ENCODE measurements at places on chromosomes 2 and 18.
A peak's percentile ranks its signal among the peaks of the same experiment; 100 is the strongest.

GRCh38 chr2:177353187-177353478 lies 39.4 kb upstream of the AGPS start:
- DNase-seq = no peak

GRCh38 chr2:197669077-197669476 lies 6.3 kb downstream of the RFTN2 start:
- no peak for DNase-seq

- DNase-seq = peak; percentile 25
These were observed 16.2 kb upstream of the MAPRE2 start for GRCh38 chr18:35024965-35025364.

DNA sequence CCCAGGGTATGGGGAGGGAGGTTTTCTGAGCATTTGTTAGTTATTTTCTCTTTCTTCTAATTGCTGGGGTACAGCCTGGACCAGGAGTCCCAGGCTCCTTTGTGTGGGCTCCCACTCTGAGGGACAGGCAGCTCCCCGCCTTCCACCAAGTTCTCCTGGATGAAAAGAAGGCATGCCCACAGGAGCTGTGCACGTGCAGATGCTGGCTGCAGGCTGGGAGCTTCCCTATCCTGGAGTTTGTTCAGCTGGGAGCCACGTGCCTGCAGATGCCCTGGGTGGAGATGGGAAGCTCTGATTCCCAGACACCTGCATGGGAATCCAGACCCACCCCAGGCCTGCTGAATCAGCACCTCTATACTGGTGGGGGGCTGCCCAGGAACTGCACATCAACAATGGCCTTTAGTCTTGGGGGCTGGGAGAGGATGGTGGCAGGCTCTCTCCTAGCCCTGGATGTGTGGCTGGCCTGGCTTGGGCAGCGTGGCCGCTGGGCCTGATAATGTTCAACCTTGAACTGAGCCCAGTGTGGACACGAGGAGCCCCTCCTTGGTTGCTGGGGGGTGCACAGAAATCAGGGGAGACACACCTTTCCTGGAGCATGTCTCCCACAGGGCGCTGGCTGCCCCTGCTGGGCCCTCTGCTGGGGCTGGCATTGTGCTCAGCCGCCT lies 233.6 kb upstream of the HS6ST1 start:
- DNase-seq = no peak

- no peak for DNase-seq
These were observed 151.4 kb downstream of the ETAA1 start for GRCh38 chr2:67548317-67549201.

DNA sequence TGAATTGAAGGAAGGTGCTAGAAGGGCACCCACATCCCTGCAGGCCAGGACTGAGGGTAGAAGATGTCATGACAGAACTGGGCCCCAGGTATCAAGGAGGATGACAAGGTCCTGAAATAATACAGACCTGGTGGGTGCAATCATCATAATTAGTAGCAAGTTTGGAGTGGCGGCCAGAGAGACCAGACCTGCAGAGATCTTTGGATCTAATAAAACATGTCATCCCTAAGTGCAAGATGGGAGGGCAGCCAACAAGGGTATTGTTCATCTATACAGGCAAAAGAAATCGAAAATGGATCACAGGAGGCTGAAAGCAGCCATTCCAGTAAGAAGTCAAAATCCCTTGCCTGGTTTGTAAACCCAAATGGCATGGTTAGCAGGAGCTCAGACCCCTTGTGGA lies 111.3 kb upstream of the BOD1L2 start:
- no peak for DNase-seq

DNA sequence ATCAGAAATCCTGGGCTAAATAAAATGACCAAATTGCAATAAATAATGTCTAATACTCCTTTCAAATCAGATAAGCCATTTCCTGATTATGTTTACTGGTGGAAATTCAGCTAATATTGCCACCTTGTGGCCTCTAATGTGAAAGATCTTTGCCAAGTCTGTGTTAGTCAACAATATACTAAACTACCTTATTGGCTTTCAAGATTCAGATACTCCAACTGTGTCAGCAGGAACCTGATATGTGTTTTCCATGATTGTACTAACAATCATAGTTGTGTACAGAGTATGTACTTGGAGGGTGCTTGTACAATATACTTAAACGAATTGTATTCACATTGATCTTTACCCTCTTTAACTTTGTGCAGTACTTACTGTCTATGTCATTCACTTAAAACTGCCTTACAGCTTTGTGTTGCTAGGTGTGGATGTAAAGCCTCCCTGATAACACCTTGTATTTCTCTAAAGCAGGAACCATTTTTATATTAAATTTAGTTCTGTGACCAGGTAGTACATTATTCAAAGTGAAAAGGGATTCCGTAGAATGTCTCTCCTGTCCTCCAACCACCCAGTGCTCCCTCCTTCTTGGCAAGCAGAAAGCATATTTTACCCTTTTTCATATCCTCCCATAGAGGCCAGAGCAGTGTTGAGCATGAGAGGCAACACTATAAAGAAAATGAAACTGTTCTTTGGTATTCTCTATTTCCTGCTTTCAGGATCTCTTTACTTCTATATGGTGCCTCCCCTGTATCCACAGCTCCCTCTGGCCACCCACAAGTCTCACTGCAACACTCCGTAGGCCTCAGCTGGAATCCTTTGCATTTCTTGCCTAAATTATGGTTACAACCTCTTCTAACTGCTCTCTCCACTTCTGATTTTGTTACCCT lies 75.2 kb upstream of the C2orf15 start:
- no peak for DNase-seq

- no peak for DNase-seq
These were observed 434.0 kb upstream of the SPHKAP start for GRCh38 chr2:228615496-228615895.

- DNase-seq = no peak
These were observed 332.3 kb downstream of the NCKAP5 start for GRCh38 chr2:133235968-133236367.

DNA sequence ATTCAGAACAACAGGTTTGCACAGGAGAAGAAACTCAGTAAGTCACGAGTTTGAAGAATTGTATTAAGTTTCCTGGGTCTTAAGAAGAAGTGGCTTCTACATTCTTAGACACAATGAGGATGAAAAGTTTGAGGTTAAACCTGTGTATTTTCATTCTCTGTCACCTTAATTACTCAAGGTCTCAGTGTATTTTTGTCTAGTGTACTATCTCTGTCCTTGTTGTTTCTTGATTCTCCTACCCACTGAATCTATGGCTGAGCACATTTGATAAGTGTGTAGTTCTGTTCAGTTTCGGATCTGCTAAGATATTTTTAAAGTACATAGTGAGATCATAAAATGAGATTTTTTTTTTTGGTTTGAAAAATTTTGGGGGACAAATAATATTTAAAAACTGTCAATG lies 460.7 kb downstream of the NRXN1 start:
- no peak for DNase-seq

GRCh38 chr18:60145776-60146175 lies 226.8 kb downstream of the MC4R start:
- no peak for DNase-seq

DNA sequence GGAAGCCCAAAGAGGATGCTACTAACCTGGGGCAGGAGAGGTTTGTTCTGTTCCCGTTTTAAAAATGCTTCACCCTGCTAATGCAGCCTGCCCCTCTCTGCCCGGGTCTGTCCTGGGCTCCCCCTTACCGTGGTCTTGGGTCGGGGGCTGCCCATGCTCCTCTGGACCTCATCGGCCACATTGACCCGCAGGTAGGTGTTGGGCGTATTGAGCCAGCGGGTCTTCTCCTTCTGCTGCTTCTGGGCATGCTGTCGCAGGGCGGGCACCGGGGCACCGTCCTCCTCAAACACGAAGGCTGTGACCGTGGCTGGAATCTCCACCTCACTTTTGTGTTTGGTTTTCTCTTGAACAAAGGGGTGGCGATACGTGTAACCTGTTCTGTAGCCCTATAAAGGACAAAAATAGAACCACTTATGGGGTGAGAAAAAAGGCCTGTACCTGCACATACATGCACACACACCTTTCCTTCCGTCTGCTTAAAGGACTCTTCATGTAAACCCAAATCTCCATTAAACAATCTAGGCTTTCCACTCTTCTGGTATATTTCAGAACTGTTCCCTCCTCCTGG lies 89.3 kb downstream of the ADD2 start:
- no peak for DNase-seq

GRCh38 chr2:181309586-181309985 lies 147.6 kb upstream of the ITGA4 start:
- no peak for DNase-seq

- no peak for DNase-seq
These were observed 253.8 kb downstream of the ALPK2 start for GRCh38 chr18:58375051-58375450.

DNA sequence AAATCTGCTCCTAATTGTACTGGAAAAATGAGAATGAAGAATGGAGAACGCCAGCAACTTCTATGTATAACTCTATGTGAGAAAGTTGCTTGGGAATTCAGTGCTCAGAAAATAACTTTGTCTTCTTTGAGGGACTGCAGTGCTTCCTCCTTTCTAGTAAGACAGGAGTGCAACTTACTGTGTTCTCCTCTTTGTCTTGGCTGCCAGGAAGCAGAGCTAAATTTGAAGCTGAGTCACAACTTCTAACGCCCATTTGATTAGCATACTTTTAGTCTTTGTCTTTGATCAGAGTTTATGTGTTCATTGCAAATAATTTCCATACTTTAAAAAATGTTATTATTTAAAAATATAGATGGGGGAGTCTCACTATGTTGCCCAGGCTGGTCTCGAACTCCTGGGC lies 6.6 kb downstream of the ARHGAP25 start:
- DNase-seq = no peak

DNA sequence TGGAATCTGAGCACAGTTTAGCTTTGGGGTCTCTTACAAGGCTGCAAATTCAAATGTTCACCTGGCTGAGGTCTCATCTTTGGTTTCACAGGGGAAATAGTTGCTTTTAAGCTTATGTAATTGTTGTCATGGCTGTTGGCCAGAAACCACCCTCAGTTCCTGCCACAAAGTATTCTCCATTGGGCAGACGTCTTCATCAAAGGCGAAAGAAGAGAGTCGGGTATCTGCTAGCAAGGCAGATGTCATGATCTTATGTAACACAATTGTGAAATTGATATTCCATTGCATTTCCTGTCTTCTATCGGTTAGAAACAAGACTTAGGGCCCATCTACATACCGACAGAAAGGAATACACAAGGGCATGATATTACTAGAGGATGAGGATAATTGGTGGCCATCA lies 816.2 kb downstream of the MBD2 start:
- no peak for DNase-seq

DNA sequence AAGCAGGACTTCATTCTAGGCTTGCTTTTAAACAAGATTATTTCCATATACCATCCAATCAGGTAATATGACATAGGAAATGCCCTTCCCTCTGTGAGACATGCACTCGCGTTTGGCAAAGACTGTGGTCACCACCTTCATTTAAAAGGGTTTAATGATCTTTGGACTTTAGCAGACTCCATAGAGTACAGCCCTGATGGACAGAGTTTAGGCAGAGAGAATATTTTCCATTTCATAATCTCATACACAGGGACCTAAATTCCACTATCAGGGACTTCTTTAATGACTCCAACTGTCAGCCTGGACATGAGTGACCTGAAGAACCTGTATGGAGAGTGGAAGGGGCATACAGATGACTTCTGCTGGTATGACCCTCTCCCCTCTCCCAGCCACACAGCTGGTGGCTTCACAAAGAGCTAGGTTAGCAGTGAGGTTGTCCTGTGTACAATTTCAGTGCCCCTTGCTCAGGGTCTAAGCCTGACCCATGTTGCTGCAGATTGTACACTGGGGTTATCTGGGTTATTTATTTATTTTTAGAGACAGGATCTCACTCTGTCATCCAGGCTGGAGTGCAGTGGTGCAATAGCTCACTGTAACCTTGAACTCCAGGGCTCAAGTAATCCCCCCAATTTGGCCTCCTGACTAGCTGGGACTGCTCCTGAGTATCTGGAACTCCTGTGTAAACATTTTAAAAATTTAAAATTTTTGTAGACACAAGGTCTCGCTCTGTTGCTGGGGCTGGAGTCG lies 59.2 kb downstream of the PTPRM start:
- no peak for DNase-seq

- no peak for DNase-seq
These were observed 158.0 kb downstream of the NEDD4L start for GRCh38 chr18:58201733-58202730.

DNA sequence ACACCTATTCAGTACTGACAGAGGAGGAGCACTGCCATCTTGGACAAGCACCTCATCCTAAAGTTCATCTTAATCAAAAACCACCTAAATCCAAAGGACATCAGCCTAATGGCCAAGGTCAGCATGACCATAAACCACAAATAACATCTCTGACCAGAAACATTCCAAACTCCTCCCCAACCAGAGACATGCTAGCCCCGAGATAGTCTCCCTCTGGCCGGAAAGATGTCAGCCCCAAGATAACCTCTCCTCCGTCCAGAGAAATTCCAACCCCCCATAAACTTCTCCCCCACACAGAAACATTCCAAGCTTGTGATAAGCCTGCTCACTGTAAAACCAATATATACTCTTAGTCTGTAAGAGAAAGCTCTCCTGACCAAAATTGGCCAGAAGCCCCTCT lies 260.6 kb downstream of the CLIP4 start:
- DNase-seq = no peak

DNA sequence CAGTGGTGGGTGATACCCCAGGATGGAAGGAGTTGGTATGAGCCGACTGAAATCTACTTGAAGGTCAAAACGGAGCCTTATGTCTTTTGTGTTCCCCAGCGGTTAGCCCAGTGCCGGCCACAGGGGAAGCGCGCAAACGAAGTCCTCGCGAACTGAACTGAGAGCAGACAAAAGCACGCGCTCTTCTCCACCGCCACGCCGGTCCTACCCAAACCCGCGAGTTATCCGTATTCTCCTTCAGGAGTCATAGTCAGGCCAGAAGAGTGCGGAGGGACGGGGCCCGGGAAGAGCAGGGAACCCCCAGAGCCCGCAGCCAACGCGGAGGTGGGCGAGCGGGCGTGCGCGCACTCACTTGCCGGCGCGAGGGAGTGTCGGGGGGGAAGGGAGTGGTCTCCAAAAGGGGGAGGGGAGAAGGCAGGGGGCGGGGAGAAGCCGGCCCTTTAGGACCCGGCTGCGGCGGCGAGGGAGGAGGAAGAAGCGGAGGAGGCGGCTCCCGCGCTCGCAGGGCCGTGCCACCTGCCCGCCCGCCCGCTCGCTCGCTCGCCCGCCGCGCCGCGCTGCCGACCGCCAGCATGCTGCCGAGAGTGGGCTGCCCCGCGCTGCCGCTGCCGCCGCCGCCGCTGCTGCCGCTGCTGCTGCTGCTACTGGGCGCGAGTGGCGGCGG lies at the start of gene IGFBP2:
IGFBP2 (plus strand) TSS at position 469 of the 664 bp plus-strand sequence; CDS start at position 573, 104 bp downstream.
- DNase-seq = no peak

DNA sequence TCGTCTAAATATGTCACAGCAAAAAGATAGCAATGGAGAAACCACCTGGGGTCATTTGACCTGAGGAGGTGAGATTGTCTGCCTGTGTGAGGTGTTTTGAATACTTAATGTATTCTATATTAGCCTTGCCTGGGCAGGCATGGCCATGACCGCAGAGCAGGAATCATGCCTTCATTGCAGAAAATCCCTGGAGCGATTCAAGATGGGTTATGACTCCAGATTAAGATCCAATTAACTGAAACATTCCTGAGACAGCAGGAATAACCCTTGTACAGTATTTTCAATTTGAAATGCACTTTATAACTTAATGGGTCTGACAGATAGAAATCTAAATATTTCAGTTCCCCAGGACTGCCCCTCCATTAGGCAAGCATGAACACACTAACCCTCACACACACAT lies 227.3 kb upstream of the RAB6C start:
- no peak for DNase-seq

GRCh38 chr2:224999754-225000153 lies 42.5 kb downstream of the DOCK10 start:
- DNase-seq = no peak

- no peak for DNase-seq
These were observed 2.9 kb downstream of the TBR1 start for GRCh38 chr2:161418715-161419637.

GRCh38 chr2:3000125-3000524 lies 377.5 kb downstream of the EIPR1 start:
- DNase-seq = no peak

All from substantia nigra (tissue), 51 donors.